ENCODE measurements at places on chromosomes 16 and 17.

DNA sequence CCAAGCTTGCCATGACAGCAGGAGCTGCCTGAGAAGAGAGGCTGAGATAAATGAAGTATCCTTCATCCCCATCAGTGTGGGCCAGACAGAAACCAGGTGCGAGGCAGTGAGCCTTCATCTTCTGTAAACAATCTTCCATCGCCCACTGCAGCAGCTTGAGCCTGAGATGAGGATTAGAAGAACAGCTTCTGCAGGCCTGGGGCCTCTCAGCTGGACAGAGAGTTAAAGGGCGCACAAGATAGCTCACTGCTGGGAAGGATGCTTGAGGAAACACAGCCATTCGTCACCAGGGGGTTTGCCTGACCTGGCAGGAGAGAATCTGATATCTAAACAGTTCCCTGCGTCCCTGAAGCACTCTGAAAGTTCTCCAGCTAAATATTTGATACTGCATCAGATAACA is 27.1 kb downstream of the HOXB1 start:
- ATAC-seq: no peak
- no peaks in the 10 kb centered on the region for H3K4me1 ChIP-seq
- no peak overlapping the region for H3K27ac ChIP-seq

DNA sequence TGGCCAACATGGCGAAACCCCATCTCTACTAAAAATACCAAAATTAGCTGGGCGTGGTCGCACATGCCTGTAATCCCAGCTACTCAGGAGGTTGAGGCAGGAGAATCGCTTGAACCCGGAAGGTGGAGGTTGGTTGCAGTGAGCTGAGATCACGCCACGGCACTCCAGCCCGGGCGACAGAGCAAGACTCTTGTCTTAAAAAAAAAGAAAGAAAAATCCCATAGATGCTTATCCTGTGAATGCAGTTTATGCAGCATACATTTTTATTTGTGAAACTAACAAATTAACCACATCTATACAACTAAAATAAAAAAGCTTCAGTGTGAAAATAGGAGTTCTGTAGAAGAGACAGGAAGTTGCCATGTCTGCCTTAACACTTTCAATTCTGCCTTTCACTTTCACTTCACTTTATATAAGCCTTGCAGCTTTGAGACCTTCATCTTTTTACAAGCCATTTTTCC is 7.1 kb downstream of the IGSF6 start:
- H3K27ac ChIP-seq: peak overlapping the region; percentile 36
- no peak for ATAC-seq
- H3K27me3 ChIP-seq: no peaks in the 10 kb centered on the region
- no peaks in the 10 kb centered on the region for H3K36me3 ChIP-seq
- peaks cover 43% of the 10 kb centered on the region for H3K4me1 ChIP-seq

DNA sequence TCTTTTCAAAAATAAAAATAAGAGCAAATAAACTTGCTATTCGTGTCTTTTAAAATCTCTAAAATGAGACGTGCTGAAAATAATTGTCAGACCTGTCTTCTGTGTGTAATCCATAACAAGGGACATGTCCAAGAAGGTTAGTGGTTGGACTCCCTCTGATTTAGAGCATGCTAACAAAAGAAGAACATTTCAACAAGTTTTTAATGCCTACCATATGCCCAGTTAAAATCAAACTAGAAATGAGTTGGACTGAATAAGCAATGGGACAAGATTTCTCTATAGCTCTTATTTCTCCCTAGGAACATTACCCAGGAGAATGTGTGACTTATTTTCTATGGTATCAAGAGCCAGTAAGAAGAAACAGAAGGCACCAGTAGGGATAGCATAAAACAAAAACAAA is 689.7 kb upstream of the SOX9 start:
- no peak overlapping the region for H3K4me3 ChIP-seq
- ATAC-seq: no peak
- H3K27me3 ChIP-seq: no peaks in the 10 kb centered on the region
- H3K36me3 ChIP-seq: no peaks in the 10 kb centered on the region
- no peaks in the 10 kb centered on the region for H3K4me1 ChIP-seq

DNA sequence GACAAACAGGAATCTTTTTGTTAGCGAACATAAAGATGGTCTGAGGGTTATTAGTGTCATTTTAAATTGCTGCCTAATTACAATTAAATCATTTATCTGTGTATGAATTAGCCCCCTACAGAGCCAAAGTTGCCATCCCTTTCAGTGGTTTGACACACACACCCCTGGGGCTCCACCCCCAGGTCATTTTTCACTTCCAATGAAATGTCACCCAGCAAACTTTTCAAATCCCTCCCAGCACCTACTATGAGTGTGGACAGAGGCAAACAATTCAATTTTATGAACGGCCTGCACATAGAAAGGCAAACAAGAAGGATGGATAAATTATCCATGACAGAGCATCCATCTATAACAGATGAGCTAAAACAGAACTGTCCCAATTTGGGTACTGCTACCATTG is 2.4 kb downstream of the MYH10 start:
- ATAC-seq: no peak
- no peak overlapping the region for H3K4me3 ChIP-seq
- no peaks in the 10 kb centered on the region for H3K27me3 ChIP-seq

DNA sequence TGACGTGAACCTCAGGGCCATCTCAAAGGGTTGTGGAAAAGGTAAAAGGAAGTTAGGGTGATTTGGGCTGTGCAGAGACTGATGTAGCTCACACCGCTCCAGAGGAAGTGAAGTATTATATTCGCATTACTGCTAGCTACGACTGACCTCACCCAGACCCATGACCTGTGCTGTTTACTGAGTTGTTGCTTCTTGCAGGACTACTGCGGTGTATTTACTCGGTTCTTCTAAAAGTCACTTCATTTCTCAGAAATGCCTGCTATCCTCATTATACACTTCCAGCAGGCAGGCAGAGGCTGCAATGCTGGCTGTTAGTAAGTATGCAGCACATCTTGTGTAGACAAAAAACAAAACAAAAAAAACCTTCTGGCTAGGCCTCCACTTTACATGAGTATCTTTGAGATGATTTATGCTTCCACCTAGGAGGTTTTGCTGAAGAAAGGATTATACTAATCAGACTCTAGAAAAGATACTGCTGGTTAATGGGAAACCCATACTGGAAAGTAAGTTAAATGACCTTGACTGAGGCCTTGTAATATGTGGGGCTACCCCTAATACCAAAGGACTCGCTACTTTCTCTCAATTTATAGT is 76.0 kb downstream of the CREBBP start:
- H3K36me3 ChIP-seq: peaks cover 30% of the 10 kb centered on the region
- no peak for ATAC-seq
- no peak overlapping the region for H3K27ac ChIP-seq
- peaks cover 86% of the 10 kb centered on the region for H3K4me1 ChIP-seq
- H3K27me3 ChIP-seq: no peaks in the 10 kb centered on the region

DNA sequence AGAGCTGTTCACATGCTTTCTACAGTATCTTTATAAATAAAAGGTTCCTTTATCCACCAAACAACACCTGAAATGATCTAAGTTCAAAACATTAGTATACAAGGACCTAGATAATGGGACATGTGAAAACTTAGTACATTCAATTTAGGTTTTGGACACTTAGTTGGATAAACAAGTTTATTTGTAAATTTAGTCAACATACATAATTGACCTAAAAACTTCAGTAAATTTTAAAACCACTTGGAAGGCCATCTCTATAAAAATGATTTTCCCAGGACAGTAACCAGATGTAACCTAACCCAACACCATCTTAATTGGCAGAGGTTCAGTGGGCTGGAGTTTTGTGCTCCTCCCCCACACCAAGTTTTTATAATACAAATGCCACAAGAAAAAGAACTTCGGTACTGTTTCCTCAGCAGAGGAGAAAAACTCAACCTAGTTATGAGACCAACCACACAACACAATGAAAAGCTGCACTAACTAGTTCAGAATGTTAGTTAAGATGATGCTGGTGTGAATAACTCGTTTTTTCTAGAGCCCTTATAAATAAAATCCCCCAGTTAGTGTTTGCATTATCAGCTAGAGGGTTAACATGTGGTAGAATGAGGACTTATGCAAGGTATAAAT is 7.2 kb upstream of the UNK start:
- no peaks in the 10 kb centered on the region for H3K27me3 ChIP-seq
- peak overlapping the region; percentile 100 for H3K27ac ChIP-seq
- peak overlapping the region; percentile 95 for H3K4me3 ChIP-seq
- H3K4me1 ChIP-seq: no peaks in the 10 kb centered on the region
- peaks cover 53% of the 10 kb centered on the region for H3K36me3 ChIP-seq
- ATAC-seq: no peak

GRCh38 chr16:4869147-4869805 is 22.0 kb downstream of the UBN1 start:
- no peak overlapping the region for H3K4me3 ChIP-seq
- no peaks in the 10 kb centered on the region for H3K4me1 ChIP-seq
- no peak overlapping the region for H3K27ac ChIP-seq
- H3K36me3 ChIP-seq: no peaks in the 10 kb centered on the region
- no peaks in the 10 kb centered on the region for H3K27me3 ChIP-seq

DNA sequence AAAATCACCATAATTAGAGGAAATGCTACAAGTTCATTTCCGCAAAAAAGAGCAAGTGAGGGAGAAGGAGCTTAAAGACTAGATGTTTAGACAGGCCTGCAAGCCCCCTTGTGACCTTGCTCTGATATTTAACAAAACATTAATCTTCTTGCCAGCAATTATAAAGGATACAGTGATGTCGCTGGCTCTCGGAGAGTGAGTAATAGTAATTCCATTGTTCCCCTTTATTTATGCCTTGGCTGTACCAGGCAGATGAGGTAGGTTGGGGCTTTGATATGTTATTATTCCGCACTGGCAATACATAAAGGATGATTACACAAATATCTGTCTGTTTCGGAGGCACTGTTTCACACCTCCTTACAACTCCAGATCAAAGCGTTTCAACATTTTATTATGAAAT is 204.8 kb upstream of the SALL1 start:
- no peak overlapping the region for H3K27ac ChIP-seq
- no peaks in the 10 kb centered on the region for H3K36me3 ChIP-seq
- H3K4me3 ChIP-seq: no peak overlapping the region
- H3K27me3 ChIP-seq: no peaks in the 10 kb centered on the region
- H3K4me1 ChIP-seq: no peaks in the 10 kb centered on the region
- no peak for ATAC-seq

DNA sequence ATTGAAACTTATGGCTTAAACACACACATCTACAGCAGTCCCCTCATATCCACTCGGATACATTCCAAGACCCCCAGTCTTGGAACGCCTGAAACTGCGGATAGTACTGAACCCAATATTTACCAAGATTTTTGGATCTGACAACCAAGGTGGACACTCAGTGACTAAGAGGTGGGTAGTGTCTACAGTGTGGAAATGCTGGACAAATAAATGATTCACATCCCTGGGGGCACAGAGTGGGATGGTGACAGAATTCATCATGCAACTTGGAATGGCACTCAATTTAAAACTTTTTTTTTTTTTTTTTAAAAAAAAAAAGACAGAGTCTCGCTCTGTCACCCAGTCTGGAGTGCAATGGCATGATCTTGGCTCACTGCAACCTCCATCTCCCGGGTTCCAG is 54.2 kb upstream of the TRAP1 start:
- ATAC-seq: no peak

DNA sequence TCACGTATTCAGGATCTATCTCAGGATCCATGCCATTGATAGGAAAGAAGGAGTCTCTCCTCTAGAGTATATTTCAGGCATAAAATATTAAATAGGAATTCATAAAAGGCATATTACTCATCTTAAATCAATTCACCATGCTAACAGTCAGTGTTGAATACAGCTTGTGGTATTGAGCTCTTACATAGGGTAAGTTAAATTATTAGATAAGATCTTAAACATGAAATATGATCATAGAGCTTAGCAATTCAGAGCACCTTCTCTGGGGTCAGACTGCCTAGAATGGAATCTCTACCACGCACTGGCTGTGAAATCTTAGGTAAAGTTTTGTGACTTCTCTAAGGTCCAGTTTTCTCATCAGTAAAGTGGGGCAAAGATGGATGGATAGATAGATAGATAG is 20.7 kb downstream of the MARCHF10 start:
- no peak overlapping the region for H3K4me3 ChIP-seq
- no peak for ATAC-seq
- H3K4me1 ChIP-seq: no peaks in the 10 kb centered on the region
- no peaks in the 10 kb centered on the region for H3K27me3 ChIP-seq
- H3K36me3 ChIP-seq: no peaks in the 10 kb centered on the region

DNA sequence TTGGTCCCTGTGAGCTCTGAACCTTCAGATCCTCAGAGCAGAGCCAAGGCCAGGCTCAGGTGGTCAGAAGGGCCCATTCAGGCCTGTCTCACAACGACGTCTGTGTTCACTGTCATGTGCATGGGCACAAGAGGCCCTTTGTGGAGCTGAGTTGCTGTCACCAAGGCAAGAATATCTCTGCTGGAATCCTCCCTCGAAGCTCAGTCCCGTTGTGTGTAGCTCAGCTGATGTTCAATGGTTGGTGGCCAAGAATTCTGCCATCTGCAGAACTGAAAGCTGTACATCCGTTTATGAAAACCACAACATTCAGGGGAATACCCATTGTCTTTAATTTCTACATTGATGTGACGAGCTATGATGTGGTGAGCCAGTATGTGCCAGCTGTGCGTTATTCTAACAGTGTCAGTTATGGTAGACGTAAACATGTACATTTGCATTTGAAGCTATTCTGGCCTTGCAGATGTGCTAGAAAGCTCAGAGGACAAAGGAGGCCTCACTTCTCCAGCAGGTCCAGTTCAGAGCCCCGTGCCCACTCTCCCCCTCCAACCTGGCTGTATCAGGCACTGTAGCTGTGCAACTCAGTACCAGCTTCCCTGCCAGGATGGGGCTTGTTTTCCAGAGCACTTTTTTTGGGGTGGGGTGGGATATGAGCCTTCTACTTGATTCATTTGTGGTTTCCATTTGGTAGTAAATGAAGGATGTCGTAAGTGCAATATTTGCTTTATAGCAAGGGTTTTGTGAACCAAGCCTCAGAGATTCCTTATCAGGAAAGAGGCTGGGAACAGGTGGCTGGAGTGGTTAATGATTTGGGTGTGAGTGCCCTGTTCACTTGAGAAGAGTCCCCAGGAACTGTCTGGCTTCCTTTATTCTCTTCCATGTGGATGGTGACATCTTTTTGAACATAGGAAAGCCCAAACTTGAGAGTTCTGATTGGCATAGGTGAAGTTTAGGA is 56.1 kb downstream of the B9D1 start:
- H3K27ac ChIP-seq: no peak overlapping the region
- ATAC-seq: peak; percentile 26
- H3K36me3 ChIP-seq: no peaks in the 10 kb centered on the region
- H3K4me3 ChIP-seq: no peak overlapping the region
- no peaks in the 10 kb centered on the region for H3K4me1 ChIP-seq

DNA sequence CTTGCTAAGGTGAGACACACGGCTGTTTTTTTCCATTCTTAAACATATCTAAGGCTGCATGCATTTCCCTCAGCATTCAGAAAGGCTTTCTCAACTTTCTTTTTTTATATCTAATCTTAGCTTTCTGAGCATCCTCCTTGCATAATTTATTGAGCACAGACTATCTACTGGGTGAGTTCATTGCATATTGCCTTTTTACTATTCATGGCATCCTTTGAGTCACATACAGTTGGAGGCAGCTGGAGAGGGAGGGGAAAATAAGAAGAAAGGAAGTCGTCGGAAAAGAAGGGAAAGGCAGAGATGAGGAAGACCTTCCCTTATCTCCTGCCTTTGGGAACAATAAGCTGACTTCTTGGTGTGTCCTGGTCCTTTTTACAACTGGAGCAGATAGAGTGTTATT is 468.3 kb downstream of the SLC39A11 start:
- ATAC-seq: no peak
- H3K27me3 ChIP-seq: peaks cover 40% of the 10 kb centered on the region
- no peaks in the 10 kb centered on the region for H3K36me3 ChIP-seq
- H3K27ac ChIP-seq: no peak overlapping the region

- no peak for ATAC-seq
- no peak overlapping the region for H3K4me3 ChIP-seq
- H3K4me1 ChIP-seq: no peaks in the 10 kb centered on the region
- no peaks in the 10 kb centered on the region for H3K27me3 ChIP-seq
- no peaks in the 10 kb centered on the region for H3K36me3 ChIP-seq
Measured at GRCh38 chr16:78718141-78718540, 618.7 kb downstream of the WWOX start.

Measured in gastroesophageal sphincter (tissue), 4 donors.